Effector memory CD8-positive, alpha-beta T cell (primary cell): ENCODE measurements at places on chromosomes 6 and 20.

- DNase-seq = no peak
Measured at GRCh38 chr20:1242530-1242929, 16.7 kb downstream of the RAD21L1 start.

- no peak for DNase-seq
Measured at GRCh38 chr6:110467566-110468140, 8.8 kb downstream of the SLC22A16 start.

- no peak for DNase-seq
Measured at GRCh38 chr20:16846006-16846405, 97.8 kb downstream of the OTOR start.

GRCh38 chr20:10906834-10907233 lies 233.0 kb upstream of the JAG1 start:
- DNase-seq = no peak

DNA sequence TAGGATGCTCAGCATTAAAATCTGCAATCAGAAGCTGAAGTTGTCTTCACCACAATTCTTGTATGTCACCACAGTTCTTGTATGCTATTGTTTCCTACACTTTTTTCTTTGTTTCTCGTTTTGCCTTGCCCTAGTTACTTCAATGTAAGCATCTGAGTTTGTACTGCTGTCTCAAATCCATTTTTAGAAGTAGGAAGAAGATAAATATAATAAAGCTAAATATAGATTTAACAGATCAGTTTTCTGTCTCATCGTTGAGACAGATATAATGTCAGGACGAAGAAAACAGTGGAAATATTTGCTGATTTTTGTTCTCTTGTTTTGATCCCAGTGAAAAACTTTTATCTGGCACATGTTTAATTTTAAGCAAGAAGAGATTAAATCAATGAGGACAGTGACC lies 318.0 kb downstream of the QKI start:
- DNase-seq = no peak

GRCh38 chr6:79001415-79001814 lies 76.6 kb downstream of the PHIP start:
- DNase-seq = no peak

GRCh38 chr6:158158123-158158522 lies 9.9 kb downstream of the SERAC1 start:
- no peak for DNase-seq

DNA sequence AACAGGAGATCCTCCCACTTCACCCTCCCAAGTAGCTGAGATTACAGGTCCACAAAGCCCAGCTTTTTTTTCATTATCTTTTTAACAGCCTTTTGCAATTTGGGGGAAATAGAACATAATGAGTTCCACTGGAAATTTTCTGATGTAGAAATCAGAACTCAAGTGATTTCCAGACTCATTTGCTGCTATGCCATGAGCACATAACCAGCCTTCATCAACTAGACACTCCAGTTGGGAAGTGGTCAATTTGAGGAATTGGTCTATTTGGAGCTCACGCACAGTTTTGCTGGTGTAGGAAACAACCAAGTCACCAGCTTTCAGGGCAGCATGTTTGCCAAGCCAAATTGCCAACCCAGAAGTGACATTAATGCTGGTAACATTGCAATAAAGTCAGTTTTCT lies 86.7 kb downstream of the MAFB start:
- DNase-seq = no peak

GRCh38 chr20:51128198-51128597 lies 105.3 kb upstream of the KCNG1 start:
- DNase-seq = no peak

DNA sequence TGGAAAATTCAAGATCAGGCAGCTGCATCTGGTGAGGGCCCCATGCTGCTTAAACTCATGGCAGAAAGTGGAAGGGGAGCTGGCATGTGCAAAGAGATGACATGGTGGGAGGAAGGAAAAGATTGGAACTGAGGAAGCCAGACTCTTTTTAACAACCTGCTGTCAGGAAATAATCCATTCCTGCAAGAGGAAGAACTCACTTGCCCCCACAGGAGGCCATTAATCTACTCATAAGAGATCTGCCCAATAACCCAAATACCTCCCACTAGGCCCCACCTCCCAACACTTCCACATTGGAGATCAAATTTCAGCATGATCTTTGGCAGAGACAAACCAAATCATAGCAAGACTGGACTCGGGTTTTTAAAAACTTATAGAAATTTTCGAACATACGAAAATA lies 200.5 kb upstream of the KCNQ5 start:
- no peak for DNase-seq

DNA sequence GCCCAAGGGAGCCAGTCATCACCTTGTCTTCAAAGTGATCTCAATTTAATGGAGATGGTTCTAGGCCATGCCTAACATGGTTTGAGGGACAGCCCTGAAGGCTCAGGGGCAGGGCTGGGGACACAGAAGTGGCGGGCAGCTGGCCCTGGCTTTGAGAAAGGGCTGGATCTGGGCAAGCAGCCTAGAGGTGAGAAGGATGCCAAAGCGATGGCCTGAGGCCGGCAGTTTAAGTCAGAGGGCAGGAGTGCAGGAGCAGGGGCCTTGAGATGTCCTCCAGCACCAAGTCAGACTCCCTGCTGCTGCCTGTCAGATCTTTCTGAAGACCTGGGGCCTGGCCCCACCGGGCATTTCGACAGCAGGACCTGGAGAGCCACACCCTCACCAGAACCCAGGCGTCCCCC lies 28.4 kb upstream of the APMAP start:
- DNase-seq = no peak

GRCh38 chr6:44202332-44202971 lies 14.3 kb upstream of the MYMX start:
- no peak for DNase-seq

DNA sequence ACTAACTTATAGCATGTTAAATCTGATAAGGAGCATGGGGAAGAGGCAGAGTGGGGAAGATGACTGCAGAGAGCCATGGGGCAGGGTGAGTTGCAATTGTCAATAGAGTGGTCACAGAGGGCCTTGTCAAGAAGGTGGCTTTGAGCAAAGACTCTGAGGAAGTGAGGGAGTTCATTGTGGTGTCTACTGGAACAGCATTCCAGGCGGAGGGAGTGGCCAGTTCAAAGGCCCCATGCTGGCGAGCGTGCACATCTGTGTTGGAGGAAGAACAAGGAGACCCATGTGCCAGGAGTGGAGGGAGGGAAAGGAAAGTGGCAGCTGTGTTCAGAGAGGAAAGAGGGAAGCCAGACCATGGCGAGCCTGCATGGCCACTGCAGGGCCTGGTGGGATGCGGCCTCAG lies 15.8 kb upstream of the GPR6 start:
- no peak for DNase-seq

- no peak for DNase-seq
Measured at GRCh38 chr6:24430086-24430485, 27.4 kb downstream of the MRS2 start.

GRCh38 chr6:29603930-29604329 lies 19.0 kb downstream of the OR2H2 start:
- DNase-seq = no peak

GRCh38 chr6:121584586-121585369 lies 149.3 kb downstream of the GJA1 start:
- DNase-seq = no peak

- no peak for DNase-seq
Measured at GRCh38 chr6:126300735-126301134, 39.2 kb upstream of the CENPW start.

DNA sequence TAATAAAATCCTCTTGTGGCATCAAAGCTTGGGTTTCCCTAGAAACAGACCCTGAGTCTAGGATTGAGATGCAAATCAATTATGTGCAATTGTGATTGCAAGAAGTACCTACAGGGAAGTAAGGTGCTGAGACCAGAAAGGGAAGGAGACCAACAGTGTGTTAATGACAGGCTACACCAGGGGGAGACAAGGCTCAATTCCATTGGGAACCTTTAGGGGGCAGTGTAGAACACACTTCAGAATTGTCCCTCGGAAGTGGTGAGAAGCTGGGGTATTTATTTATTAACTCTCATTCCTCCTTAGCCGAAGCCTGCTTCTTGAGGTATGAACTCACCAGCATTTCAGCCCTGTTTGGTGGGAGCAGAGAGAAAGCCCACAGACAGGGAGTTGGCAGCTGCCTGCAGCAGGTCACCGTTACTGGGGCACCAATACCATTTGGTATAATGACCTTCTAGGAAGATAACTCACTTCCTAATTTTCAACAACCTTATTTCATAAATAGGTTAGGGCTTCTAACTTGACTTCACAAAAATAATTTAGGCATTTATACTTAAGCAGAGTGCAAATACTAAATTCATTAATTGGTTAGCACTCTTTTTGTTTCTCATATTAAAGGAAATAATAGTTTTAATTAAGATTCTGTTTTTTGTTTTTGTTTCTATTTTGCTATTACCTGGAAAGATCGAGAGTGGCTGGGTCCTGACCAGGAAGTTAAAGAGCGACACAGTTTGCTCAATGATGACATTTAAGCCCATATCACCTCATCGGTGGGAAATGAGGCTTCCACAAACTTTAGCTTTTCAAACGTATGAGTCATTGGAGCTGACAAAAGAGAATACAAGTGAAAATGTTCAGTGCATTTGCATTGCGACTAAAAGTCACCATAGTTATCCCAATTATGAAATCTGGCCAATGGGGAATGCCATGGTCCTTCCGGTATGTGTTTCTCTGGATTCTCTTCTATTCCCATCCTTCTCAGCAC lies 94.8 kb downstream of the BTBD3 start:
- DNase-seq = no peak

GRCh38 chr6:30647242-30648116 lies 546 bp downstream of the C6orf136 start:
- peak; percentile 65 for DNase-seq

GRCh38 chr6:66277400-66277799 lies 570.4 kb upstream of the EYS start:
- no peak for DNase-seq

DNA sequence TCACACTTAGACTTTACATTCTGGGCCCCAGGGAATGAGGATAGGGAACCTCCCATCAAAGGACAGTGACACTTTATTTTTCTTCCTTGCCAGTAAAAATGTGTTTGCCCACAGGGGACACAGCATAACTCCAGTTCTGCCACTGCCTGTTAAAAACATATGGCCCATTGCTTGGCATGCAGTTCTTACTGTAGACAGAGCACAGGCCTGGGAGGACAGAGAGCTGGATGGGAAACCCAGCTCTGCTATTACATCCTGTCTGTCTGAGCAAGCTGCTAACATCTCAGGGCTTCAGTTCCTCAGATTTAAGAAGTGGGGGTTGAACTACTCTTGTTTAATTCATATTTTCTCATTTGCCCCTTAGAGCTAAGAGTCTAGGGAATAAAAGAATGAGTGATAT lies 120.2 kb downstream of the AKAP7 start:
- DNase-seq = no peak

DNA sequence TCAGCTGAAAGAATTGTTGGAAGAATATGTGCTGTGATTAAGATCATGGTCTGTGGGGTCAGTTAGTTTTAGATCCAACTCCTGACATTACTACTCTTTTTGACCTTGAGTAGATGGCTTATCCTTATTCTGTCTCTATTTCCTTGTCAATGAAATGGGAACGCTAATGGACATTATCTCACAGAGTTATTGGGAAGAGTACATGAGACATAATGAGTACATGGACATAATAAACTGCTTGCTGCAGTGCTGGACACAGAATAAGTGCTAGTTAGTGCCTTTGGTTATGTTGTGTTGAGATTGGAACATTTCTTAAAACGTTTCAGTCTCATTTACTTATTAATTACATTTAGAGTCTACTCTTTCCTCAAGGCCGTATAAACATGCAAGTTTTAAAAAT lies 42.6 kb downstream of the MAPK14 start:
- DNase-seq = no peak

DNA sequence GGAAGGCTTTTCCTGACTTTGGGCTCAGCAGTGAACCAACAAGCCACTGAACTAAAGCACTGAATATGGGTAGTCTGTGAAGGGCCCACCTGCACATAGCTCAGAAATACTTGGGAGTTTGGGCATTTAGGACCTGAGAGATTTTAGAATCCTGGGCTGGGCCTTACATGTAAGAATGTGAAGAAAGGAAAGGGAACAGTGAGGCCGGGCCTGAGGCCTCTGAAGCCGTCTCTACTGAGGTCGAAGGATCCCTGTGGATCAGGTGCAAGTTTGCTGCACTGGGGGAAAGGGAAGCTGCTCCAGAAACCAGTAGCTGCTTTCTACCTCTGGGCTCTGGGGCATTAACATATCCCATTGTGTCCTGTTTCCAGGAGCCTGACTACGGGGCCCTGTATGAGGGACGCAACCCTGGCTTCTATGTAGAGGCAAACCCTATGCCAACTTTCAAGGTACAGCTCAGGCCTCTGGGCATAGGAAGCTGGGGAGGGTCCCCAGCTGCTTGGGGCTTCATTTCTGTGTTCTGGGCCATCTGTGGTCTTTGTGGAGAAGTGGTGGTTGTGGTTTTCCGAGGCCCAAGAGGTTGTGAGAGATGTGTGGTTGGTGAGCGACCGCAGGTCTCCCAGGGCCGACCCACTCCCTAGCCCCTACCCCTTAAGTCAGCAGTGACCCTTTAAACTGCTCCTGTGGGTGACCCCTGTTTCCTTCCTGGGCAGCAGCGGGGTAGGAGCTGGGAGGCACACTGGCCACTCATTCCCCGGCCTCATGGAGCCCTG lies 30.3 kb downstream of the PLCG1 start:
- DNase-seq = no peak

- DNase-seq = no peak
Measured at GRCh38 chr6:64254558-64254957, 619.0 kb downstream of the PHF3 start.

DNA sequence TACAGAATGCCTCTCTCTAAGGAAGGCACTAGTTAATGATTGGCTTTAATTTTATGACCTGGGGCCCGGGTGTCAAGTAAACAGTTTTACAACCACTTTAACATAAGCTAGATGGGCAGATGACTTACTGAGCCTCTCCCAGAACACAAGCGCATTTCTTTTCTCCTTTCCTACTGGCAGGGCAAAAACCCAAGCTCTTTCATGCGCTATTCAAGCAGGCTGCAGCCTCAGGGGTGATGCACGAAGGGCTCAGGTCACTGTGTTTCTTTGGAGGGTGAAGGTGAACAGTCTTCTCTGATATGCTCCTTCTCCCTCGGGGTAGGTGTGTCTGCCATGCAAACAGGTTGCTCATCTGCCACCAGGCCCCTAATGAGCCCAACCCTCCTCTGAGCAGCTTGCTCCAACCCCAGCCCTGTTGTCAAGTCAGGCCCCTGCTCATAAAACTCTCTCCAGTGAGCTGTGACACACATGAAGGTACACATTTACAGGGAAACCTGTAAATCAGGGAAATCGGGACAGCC lies 73.5 kb upstream of the CDH4 start:
- no peak for DNase-seq

DNA sequence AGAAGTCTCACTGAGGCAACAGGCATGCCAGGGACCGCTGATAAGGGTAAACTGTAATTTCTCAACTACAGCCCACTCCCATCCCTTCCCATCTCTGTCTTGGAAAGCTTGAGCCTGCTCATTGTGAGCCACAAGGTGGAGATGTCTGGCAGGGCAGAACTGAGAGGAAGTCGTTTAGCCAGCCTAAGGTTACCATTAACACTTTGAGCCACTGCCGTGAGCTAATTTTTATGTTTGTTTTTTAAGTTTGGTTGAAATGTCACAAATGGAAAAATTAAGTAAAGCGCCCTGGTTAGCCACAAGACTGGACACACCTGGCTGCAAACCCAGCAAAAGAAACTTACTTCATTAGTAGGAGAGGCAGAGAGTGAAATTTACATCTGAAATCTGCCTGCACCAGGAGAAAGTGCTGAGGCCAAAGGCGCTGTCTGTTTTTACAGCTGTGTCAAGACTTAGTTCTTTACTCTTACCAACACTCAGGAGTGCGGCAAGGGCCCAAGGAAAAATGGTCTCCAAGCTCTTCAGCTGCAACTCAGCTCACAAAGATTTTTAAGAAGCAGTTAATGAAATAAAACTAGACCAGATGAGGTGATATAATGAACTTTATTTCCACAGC lies 50.0 kb upstream of the FAM83C start:
- no peak for DNase-seq
